Stimulated activated CD8-positive, alpha-beta memory T cell treated with anti-CD3 and anti-CD28 coated beads, Interleukin-7, amount 100 ng/mL, for 24 hours (primary cell): ENCODE measurements at places on chromosomes 6 and 20.

- no peak for DNase-seq
Observed at GRCh38 chr6:31558631-31559500, 11.5 kb downstream of the NFKBIL1 start.

GRCh38 chr6:139584599-139584998 lies 210.2 kb upstream of the CITED2 start:
- DNase-seq, result no peak

- no peak for DNase-seq
Observed at GRCh38 chr6:144757299-144757698, 472.2 kb downstream of the UTRN start.

DNA sequence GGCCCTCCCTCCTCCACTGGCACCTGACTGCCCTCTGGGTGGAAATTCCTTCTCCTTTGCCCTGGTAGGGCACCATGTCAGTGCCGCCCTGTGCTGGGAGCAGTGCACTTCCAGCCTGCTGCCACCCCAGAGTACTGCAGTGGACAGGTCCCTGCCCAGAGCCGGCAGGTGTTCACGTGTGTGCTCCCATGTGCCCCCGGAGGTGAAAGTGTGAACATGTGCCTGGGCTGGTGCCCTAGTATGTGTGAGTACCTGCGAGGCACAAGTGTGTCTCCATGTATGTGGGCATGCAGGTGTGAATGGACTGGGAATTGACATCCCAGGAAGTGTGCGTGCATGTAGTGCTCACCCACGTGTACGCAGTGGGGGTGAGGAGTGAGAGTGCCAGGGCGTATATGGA lies 29.4 kb downstream of the SDCBP2 start:
- DNase-seq, result no peak

- DNase-seq, result no peak
Observed at GRCh38 chr6:149170564-149171452, 146.7 kb upstream of the TAB2 start.

DNA sequence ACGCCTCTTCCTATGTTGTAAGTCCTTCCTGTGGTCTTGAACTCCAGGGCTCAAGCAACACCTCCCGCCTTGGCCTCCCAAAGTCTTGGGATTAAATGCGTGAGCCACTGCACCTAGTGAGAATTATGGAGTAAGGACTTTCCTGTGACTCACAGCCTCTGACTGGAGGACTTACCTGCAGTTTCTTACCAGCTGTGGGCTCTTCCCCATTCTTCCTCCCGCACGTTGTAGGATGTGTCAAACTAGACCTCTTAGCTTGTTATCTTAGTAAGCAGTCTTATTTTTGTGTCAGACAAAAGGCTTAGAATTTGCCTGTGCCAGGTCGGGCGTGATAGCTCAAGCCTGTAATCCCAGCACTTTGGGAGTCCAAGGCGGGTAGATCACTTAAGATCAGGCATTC lies 30.9 kb downstream of the BAK1 start:
- DNase-seq, result no peak

DNA sequence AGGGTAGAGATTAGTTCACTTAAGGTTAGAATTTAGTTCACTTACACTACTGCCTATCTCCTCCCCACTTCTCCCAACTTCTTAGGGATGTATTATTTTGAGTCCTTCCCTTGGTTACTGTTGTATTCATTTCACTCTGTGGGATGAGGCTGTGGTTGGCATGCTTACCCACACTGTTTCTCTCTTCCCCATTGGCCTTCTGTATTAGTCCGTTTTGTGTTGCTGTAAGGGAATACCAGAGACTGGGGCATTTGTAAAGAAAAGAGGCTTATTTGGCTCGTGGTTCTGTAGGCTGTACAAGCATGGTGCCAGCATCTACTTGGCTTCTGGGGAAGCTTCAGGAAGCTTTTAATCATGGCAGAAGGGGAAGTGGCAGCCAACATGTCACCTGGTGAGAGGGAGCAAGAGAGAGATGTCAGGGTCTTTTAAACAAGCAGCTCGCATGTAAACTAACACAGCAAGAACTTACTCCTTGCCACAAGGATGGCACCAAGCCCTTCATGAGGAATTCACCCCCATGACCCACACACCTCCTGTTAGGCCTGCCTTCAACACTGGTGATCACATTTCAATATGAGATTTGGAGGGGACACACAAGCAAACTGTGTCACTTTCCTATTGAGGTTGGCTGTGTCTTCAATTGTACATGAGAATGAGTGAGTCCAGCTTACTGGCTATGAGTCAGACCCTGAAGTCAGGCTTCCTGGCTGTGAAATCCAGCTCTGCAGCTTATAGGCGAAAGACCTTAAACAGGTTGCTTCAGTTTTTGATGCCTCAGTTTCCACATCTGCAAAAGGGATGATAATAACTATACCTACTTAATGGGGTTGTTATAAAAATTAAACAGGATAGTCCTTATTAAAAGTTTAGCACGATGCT lies 53.3 kb downstream of the SYNDIG1 start:
- DNase-seq, result no peak

DNA sequence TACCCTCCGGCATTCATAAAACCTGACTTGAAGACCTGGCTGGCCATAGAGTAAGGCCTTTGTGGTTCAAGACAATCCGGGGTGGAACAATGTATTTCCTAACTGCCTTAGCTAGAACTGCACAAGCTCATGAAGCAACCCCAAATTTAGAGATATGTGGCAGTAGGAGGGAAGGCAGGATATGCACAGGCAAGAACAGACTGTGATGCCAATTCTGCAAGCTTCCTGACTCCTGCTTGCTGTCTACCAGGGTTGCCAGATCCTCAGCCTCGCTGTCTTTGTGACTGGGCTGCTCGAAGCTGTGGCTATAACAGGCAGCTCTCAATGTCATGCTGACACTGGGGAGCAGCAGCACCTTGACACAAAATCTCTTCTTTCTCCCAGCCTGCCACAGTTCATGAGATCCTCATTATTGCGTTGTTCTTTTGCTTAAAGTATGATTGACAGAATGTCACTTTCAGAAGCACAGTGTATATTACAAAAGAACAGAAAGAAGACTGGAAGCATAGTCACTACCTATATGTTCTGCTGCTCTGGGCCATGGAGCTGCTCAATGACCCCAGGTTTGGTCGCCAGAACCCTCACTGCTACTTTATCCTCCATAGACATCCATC lies 18.3 kb upstream of the SHLD1 start:
- DNase-seq, result no peak
